A549 treated with dexamethasone at 1 μM for 4 hours (cell line): ENCODE measurements at places on chromosomes 13 and 19. TPM values are rescaled to one million over a fixed set of nuclear protein-coding genes. Genes with fewer than 3 reads are reported as not detected.

The SCN1B gene
- total RNA-seq: 13.7 to 19.8 TPM (median 19.1 TPM) in 5 replicates

The CYP2A7 gene
- total RNA-seq: not detected in 5 replicates

The OLFM2 gene
- total RNA-seq: 7.8 to 11.7 TPM (median 10.4 TPM) in 5 replicates

The FPR2 gene
- total RNA-seq: not detected in 5 replicates
